ENCODE measurements at places on chromosomes 2 and 18. TPM values are rescaled to one million over a fixed set of nuclear protein-coding genes. Genes with fewer than 3 reads are reported as not detected.

- peaks cover 9% of the 10 kb centered on the region for H3K4me1 ChIP-seq
- no peaks in the 10 kb centered on the region for H3K36me3 ChIP-seq
- DNase-seq = no peak
- no peaks in the 10 kb centered on the region for H3K27me3 ChIP-seq
Measured at GRCh38 chr2:12616456-12617156, 100.1 kb upstream of the TRIB2 start.

The RPIA gene
- total RNA-seq = 17.5 TPM

DNA sequence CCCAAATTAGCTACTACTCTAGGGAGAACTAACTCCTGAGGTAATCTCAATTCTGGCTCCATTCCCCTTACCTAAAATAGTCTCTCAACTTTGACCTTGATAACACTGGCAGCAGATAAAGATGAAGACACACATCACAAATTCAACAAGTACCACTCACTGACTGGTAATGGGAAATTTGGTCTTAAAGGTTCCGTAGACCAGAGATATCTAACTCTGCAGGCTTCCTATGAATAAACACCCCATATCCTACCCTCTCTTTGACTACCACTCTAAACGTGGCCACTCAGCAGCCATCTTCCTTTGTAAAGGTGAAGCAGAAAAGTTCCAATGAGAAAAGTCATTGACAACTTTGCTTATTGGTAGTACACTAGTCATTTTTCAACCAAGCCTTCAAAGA, 38.6 kb upstream of the GALNT5 start:
- no peak overlapping the region for H3K4me3 ChIP-seq
- H3K27me3 ChIP-seq = no peaks in the 10 kb centered on the region
- H3K4me1 ChIP-seq = no peaks in the 10 kb centered on the region
- H3K36me3 ChIP-seq = no peaks in the 10 kb centered on the region

DNA sequence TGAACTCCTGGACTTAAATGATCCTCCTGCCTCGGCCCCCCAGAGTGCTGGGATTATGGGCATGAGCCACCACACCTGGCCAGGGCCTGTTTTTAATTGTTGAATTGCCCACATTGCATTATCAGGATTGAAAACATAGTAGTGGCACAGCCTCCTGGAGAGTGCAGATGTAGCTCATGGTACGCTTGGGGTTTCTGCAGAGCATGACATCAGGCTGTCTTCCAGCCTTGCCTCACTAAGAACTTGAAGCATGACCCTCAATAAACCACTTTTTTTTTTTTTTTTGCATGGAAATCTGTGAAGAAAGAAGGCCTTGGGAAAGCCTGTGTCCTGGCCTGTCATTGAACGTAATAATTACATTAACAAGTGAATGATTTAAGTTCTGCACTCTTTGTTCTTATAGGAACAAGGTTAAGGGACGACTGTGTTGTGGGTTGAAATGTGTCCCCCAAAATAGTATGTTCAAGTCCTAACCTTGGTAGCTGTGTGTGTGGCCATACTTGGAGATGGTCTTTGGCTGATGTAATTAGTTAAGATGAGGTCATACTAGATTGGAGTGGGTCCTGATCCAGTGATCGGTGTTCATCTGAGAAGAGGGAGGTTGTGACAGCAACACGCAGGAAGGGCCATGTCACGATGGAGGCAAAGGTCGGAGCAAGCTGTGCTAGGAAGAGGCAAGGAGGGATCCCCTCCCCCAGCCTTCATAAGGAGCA, 90.2 kb downstream of the AGAP1 start:
- no peaks in the 10 kb centered on the region for H3K4me1 ChIP-seq
- no peaks in the 10 kb centered on the region for H3K36me3 ChIP-seq
- no peak for DNase-seq

DNA sequence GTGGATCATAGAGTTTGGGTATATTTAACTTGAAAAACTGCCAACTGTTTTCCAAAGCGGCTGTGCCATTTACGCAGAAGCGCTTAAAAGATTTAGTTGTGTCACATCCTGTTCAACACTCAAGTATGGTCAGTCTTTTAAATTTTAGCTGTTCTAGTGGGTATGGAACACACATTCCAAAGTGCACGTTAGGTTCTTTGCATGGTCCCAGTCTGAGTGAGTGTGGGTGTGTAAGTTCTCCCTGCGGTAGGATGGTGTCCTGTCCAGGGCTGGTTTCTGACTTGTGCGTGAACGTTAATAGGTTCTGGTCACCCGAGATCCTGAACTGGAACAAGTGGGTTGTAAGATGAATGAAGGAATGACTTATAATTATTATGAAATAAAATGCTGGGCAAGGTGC, 28.4 kb upstream of the IL36G start:
- no peaks in the 10 kb centered on the region for H3K27me3 ChIP-seq
- no peak overlapping the region for H3K27ac ChIP-seq
- no peaks in the 10 kb centered on the region for H3K36me3 ChIP-seq
- DNase-seq = no peak
- H3K4me3 ChIP-seq = no peak overlapping the region
- H3K4me1 ChIP-seq = peaks cover 4% of the 10 kb centered on the region

The ABCB11 gene
- 0.11 TPM for total RNA-seq

GRCh38 chr2:212540341-212540740, 1.7 kb upstream of the ERBB4 start:
- H3K4me1 ChIP-seq = peaks cover 19% of the 10 kb centered on the region
- peaks cover 46% of the 10 kb centered on the region for H3K27me3 ChIP-seq
- H3K4me3 ChIP-seq = no peak overlapping the region
- H3K36me3 ChIP-seq = no peaks in the 10 kb centered on the region

The LINC00305 gene
- not detected for total RNA-seq

DNA sequence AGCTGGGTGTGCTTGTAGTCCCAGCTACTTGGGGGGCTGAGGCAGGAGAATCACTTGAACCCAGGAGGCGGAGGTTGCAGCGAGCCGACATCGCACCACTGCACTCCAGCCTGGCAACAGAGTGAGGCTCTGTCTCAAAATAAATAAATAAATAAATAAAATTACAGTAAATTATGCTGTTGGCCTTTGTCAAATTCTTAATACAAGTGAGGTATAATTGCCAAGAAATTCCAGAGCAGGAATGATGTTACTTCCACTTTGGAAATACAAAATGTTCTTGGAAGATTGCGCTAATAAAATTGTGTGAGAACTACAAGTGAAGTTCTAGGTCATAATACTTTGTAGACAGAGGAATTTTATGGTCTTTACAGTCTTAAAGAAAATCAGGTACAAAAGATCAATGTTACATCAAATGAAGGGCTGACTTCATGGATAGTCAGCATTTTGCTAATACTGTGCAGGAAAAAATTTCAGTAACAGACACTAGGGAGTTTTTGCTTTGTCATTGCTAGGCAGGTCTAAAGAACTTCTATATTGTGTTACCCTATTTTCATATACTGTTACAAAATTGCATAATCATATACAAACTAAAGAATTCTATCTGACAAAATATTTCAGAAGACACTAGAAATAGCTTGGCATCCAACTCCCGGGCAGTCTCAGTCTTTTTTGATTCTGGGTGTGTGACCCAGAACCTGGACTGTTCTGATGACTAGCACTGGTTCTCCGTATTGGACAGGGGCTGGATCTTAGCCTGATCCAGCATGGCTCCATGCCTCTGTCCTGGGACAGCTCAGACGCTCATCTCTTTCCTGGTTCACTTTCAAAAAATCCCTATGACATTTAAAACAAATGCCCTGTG, 76.0 kb upstream of the STK17B start:
- no peak overlapping the region for H3K27ac ChIP-seq
- H3K36me3 ChIP-seq = no peaks in the 10 kb centered on the region
- DNase-seq = no peak
- H3K4me3 ChIP-seq = no peak overlapping the region
- H3K27me3 ChIP-seq = no peaks in the 10 kb centered on the region
- peaks cover 23% of the 10 kb centered on the region for H3K4me1 ChIP-seq

DNA sequence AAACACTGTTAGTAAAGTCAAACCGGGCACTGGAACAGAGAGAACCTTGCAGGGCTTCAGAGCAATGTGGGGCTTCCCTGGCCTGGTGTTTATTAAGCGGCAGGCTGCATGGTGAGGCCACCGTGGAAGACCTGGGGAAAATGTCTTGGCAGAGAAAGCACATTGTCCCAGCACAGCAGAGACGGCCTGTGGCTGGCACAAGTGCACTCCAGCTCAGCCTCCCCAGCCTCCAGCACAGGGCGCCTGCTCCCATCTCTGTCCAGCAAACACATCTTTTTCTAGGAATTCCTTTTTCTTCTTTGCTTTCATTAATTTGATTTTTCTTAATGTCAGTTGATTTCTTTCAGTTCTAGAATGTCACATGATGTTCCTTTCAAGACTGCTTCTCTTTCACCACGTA, 138.2 kb upstream of the NFATC1 start:
- no peaks in the 10 kb centered on the region for H3K4me1 ChIP-seq
- H3K36me3 ChIP-seq = no peaks in the 10 kb centered on the region
- DNase-seq = no peak

The MOCOS gene
- total RNA-seq = 5.1 TPM

The MAPRE2 gene
- total RNA-seq = 2.9 TPM

GRCh38 chr2:236503100-236503499, 66.5 kb upstream of the ACKR3 start:
- H3K4me3 ChIP-seq = no peak overlapping the region
- H3K4me1 ChIP-seq = no peaks in the 10 kb centered on the region
- peaks cover 9% of the 10 kb centered on the region for H3K27me3 ChIP-seq
- DNase-seq = no peak

The AGXT gene
- not detected for total RNA-seq

GRCh38 chr2:43074592-43075053, 151.8 kb downstream of the ZFP36L2 start:
- DNase-seq = no peak
- H3K4me1 ChIP-seq = peaks cover 69% of the 10 kb centered on the region
- no peaks in the 10 kb centered on the region for H3K36me3 ChIP-seq
- H3K4me3 ChIP-seq = 0 out of 2 replicates have a peak overlapping the region, but pooled peaks have one; percentile 8
- no peaks in the 10 kb centered on the region for H3K27me3 ChIP-seq

The EMILIN2 gene
- 17.1 TPM for total RNA-seq

DNA sequence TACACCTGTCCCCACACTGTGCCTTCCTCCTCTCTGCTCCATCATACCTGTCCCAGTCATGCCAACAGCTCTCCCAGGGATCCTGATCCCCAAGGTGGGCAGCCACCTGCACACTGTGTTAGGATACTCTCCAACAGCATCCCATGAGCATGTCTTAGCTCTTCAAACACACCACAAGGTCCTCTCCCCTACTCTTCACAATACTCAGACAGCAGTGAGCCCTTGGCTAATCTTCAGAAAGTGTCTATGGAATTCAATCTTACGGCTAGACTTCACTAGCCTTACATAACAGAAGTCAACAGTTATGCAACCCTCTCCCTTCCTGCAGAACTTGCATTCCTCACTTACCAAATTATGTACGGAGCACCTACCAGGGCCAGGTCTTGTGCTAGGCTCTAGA, 79.9 kb downstream of the MYO5B start:
- H3K4me3 ChIP-seq = no peak overlapping the region
- H3K27ac ChIP-seq = no peak overlapping the region
- H3K4me1 ChIP-seq = peaks cover 5% of the 10 kb centered on the region
- H3K36me3 ChIP-seq = no peaks in the 10 kb centered on the region
- no peaks in the 10 kb centered on the region for H3K27me3 ChIP-seq

GRCh38 chr18:9103376-9103873, 926 bp downstream of the NDUFV2 start:
- H3K36me3 ChIP-seq = peaks cover 10% of the 10 kb centered on the region
- DNase-seq = peak; percentile 50
- peaks cover 61% of the 10 kb centered on the region for H3K4me1 ChIP-seq
- peak overlapping the region; percentile 80 for H3K27ac ChIP-seq
- peak overlapping the region; percentile 73 for H3K4me3 ChIP-seq
- H3K27me3 ChIP-seq = no peaks in the 10 kb centered on the region

- DNase-seq = no peak
- no peaks in the 10 kb centered on the region for H3K4me1 ChIP-seq
Measured at GRCh38 chr18:47788621-47789020, 141.8 kb downstream of the SMAD2 start.

GRCh38 chr2:155301221-155301620, 602.7 kb downstream of the KCNJ3 start:
- H3K27me3 ChIP-seq = no peaks in the 10 kb centered on the region
- no peaks in the 10 kb centered on the region for H3K4me1 ChIP-seq
- DNase-seq = peak; percentile 52
- no peak overlapping the region for H3K4me3 ChIP-seq

The ABCG8 gene
- not detected for total RNA-seq

- DNase-seq = peak; percentile 85
- peak overlapping the region; percentile 96 for H3K27ac ChIP-seq
- H3K27me3 ChIP-seq = no peaks in the 10 kb centered on the region
- peaks cover 80% of the 10 kb centered on the region for H3K4me1 ChIP-seq
Measured at GRCh38 chr2:220275454-220275853, 648.0 kb downstream of the SLC4A3 start.

GRCh38 chr2:1606421-1607235, 137.7 kb downstream of the PXDN start:
- H3K36me3 ChIP-seq = no peaks in the 10 kb centered on the region
- H3K27me3 ChIP-seq = no peaks in the 10 kb centered on the region
- no peak for DNase-seq
- no peak overlapping the region for H3K4me3 ChIP-seq

DNA sequence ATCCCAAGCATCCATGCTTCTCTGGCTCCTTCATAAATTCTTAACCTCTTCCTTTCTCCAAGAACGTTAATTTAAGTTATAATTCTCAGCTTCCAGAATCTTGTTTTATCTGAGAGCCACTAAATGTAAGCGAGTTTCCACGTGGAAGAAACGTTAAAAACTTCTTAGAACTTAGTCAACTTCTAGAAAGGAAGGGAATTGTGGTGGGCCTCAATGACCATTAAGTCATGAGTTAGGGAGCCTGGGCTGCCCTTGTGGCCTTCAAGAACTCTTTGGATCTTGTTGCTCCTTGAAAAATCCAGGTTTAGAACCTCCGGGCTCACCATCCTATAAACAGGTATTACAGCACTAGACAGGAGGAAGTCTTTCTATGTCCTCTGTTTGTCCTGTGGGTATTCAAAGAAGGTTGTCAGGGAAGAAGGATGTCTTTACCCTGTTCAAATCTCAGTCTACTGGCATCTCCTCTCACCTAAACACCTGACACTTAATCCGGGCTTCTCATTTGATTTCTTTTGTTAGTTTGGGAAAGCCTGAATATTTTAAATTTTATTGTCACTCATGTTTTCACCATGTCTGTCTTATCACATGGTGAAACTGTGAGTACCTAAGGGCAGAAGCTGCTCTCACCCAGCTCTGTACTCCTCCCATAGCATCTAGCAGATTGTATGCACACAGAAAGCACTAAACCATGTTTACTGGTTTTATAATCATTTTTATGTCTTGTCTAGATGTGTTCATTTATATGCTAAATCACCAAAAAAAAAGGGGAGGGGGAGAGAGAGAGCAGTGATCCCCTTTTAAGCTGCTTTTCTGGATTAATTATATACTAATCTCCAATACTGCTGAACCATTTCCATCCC, 6.3 kb downstream of the RND3 start:
- H3K4me1 ChIP-seq = peaks cover 83% of the 10 kb centered on the region
- peak overlapping the region; percentile 90 for H3K4me3 ChIP-seq
- no peaks in the 10 kb centered on the region for H3K27me3 ChIP-seq
- H3K36me3 ChIP-seq = peaks cover 70% of the 10 kb centered on the region

GRCh38 chr2:58609326-58609725, 368.2 kb upstream of the FANCL start:
- H3K27me3 ChIP-seq = no peaks in the 10 kb centered on the region
- peak; percentile 42 for DNase-seq
- H3K27ac ChIP-seq = no peak overlapping the region
- peaks cover 37% of the 10 kb centered on the region for H3K4me1 ChIP-seq

- H3K27ac ChIP-seq = no peak overlapping the region
- H3K4me1 ChIP-seq = no peaks in the 10 kb centered on the region
- H3K36me3 ChIP-seq = no peaks in the 10 kb centered on the region
- H3K4me3 ChIP-seq = no peak overlapping the region
- H3K27me3 ChIP-seq = no peaks in the 10 kb centered on the region
Measured at GRCh38 chr2:239106314-239106908, 258.5 kb downstream of the TWIST2 start.

The CHPF gene
- total RNA-seq = 139 TPM
